ENCODE measurements at places on chromosomes 5 and 9.

DNA sequence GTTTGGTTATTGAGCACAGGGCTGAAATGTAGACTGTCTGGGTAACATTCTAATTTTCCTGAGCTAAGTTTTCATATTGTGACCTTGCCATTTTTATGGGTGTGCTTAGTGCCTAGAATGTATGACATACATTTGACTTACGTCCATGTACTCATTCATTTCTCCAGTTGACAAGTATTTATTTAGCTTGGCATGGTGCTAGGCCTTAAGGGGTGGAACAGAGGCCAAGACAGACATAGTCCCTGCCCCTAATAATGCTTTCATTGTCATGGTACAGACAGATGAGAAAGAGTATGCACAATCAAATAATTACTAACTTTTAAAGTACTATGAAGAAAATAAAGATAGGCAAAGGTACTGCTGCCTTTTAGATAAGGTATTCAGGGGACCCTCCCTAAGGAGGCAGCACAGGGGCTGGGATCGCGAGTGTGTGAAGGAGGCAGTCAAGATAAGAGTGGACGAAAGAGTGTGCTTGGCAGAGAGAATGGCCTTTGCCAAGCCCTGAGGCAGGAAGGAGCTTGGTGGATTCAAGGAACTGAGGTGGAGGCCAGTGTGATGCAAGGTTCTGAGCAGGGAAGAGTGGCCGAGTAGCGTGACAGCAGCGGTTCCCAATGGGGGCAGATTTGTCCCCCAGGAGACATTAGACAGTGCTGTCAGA is 128.0 kb downstream of the PIP5K1B start:
- no peak for DNase-seq

DNA sequence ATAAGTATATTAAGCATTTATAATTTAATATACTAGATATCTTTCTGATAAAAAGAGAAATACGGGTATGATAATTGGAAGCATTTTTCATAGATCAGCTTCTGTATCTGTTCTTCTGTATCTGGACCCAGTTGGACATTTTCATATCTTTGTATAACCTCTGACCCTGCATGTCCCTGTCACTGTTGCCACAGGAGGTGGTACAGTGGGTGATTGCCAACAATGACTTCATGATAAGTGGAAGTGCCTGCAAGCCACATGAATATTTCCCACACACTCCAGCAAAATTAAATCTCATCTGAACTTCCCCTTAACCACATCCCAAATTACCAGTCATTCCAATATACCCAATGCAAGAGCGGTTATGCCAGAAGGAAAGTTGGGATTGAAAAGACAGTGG is 376.4 kb downstream of the ARRDC3 start:
- no peak for DNase-seq

DNA sequence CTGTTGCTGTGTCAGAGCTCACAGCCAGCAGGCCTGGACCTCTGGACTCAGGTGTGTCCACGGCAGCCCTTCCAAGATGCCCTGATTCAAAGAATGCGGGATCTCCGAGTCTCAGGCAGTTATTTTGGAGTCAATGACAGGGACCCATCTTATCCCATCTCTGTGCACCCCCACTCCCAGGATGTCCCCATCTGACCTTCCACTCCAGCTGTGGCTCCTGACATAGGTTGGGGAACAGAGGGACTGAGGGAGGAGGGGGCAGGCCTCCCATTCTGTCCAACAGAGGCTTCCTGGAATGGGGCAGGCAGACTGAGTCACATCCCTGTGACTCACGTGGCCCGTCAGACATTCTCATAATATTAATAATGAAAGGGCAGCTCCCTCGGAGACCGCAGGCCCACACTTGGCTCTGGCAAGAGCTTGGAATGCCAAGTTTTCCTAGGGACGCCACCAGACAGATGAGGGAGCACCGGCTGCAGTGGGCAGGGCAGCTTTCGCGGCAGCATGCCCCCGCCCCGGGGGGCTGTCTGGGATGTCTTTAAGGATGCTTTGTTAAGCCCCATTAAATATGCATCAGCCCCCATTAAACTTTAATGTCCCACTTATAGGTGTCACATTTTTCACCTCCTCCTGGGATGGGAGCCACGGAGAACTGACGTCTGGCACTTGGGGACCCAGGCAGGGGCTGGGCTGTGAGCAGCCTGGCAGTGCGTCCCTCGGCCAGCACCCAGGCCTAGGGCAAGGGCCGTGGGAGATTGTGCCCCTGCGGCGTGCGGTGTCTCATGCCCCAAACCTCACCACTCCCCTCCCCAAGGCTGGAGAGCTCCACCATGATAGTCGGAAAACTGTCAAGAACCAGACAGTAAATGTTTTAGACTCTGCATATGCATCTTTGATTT is 23.6 kb upstream of the FIBCD1 start:
- DNase-seq, result peak; percentile 79

- no peak for DNase-seq
Observed at GRCh38 chr9:134440636-134441226, 114.5 kb downstream of the RXRA start.

- DNase-seq, result no peak
Observed at GRCh38 chr5:8366266-8366665, 497.3 kb downstream of the MTRR start.

GRCh38 chr9:76559286-76559685 is 100.3 kb downstream of the GCNT1 start:
- no peak for DNase-seq

GRCh38 chr9:1619915-1620710 is 395.0 kb upstream of the SMARCA2 start:
- DNase-seq, result no peak

DNA sequence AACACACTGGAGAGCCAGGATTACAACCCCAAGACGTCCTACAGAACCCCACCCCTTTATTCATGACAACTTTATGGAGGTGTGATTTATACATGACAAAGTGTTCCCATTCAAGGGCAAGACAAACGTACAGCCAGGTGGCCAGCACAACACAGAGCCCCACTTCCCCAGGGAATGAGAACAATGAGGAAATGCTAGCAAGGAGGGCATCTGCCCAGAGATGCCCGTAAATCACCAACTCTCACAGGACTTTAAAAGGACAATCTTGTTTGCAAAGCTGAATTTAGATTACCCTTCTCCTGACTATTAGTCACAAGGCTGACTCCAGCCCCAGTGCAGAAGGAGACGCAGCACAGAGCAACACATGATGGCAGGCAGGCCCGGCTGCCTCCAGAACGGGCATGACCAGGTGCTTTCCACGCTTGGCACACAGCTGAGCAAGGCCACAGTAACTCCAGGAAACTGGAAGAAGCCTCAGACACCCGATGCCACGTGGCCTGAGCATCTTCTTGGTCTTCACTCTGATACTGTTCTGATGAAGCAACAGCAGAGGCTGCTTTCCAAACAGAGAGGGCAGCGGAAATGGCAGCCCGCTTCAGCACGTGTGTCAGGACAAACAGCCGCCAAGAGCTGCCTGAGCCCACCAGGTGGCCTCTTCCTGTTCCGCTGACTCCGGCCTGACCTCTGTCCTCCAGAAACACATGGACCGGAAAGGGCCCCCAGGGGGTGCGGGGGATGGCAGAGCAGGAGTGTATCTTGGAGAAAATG is 51.4 kb downstream of the ROR2 start:
- no peak for DNase-seq

- DNase-seq, result no peak
Observed at GRCh38 chr9:14455243-14455642, 141.3 kb upstream of the NFIB start.

DNA sequence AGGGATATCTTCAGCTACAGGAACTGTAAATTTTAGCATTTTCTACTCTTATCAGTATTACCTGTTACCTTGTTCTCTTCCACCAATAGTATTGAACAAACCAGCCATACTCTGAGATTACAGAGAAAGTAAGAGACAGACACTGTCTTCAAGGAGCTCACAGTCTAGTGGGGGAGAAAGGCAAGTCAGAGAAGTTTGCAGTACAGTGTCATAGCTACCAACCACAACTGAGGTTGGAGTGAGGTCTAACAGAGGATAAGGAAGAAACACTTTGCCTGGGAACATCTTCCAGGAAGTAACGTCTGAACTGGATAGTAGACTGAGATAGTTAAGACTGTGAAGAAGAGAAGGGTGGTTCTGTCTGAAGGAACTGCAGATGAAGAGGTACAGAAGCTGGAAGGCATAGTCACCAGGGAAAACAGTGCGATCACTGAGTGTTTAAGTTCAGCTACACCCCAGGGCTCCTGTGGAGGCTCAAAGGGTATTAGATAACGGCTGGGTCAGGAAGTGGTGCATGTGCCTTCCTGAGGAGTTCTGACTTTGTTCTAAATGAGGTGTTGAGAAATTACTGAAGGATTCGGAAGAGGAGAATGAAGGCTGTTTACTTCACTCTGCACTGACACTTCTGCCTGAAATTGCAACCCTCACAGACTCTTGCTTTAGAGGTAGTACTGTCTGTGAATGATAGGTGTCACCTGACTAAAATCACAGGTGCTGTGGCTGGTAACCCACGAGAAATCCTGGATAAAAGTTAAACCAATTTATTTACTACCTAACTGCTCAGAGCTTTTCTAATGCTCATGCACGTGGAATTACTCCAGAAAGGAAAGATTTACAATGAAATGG is 841.6 kb downstream of the MAT2B start:
- DNase-seq, result no peak

DNA sequence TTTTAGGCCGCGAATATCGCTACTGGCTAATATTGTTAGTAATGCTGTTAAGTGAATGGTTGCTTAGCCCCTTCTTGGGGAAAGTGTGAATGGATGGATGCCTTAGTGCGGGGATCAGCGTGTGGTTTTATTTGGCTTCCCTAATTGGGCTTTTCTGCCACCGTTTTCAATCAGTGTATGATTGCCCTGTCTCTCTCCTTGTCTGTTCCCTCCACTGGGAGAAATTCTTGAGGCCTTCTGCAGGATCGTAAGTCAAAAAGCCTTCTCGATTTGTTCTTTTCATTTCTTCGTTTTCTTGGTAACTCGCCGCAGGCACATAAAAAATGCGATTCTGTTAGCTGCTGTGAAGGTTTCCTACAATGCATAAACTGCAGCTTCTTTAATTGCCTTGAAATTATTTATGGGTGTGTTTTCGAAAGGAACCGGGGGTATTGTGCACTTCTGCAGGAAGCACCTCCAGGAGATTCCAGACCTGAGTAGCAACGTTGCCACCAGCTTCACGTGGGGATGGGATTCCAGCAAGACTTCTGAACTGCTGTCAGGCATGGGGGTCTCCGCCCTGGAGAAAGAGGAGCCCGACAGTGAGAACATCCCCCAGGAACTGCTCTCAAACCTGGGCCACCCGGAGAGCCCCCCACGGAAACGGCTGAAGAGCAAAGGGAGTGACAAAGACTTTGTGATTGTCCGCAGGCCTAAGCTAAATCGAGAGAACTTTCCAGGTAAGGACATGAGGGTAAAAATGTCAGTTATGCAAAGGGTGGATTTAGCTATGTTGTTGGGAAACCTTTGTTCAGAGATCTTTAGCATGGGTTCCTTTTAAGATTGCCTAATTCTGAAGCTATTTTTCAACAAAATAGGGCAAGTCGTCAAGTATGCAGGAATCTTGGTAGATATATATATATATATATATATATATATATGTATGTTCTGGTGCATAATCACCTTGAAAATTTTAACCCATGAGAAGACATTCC is 700 bp downstream of the SKP2 start:
- no peak for DNase-seq

DNA sequence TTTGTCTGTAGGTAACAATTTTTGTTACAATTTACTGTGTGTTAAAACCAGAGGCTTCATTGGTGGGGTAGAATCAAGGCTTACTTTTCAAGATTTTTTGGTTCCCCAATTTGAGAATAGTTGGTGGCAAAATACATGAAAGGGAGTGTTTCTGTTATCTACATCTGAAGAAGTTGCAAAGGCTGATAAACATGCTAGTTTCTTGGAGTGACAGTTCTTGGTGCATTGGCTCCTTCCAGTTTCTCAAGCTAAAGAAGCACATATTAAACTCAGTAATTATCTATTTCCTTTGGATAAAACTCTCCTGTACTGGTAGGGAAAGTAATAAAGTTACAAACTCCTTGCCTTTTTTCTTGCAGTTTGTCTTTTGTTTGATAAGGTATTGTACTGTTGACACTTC is 5.9 kb downstream of the MACIR start:
- no peak for DNase-seq

- peak; percentile 1 for DNase-seq
Observed at GRCh38 chr5:62190173-62190572, 115.8 kb upstream of the KIF2A start.

GRCh38 chr9:112334432-112334841 is 1.0 kb upstream of the PTBP3 start:
- DNase-seq, result no peak

- no peak for DNase-seq
Observed at GRCh38 chr5:142857405-142857804, 87.2 kb downstream of the ARHGAP26 start.

DNA sequence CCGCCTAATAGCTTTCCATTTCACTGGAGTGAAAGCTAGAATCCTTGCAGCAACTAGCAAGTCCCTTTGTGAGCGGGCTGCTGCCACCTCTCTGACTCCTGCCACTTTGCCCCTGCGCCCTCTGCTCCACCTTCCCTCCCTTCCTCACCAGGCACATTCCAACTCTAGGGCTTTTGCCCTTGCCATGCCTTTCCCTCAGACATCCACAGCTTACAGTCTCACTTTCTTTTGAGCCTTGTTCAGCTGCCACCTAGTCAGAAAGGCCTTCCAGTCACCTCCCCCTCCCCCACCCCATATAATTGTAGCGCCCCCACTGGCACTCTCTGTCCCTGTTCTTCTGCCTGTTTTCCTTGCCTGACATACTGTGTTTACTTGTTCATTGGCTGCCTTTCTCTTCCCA is 31.0 kb downstream of the CYSTM1 start:
- no peak for DNase-seq

GRCh38 chr9:134870301-134870694 is 10.3 kb upstream of the FCN2 start:
- DNase-seq, result no peak

DNA sequence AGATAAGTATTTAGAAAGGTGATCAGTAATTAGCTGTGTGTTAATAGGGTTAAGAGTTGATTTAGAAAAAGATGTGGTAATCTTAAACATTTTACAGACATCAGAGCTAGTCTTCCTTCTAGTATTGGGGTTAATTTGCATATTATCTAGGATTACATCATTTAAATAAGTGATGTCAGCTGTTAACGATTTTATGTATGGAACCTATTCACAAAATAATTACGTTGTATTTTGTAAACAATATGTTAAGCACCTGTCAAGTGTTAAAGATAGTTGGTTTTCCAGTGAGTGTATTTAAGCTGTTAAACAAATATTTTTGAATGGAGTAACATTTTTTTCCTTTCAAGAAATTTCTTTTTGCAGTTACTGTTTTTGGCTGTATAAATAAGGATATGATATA is 2.2 kb downstream of the DCP2 start:
- DNase-seq, result no peak

- DNase-seq, result no peak
Observed at GRCh38 chr5:10192309-10192708, 57.4 kb downstream of the ATPSCKMT start.

Measured in pulmonary artery endothelial cell (primary cell).